DMS 273 treated with DMSO at 0.1 percent for 48 hours (cell line): ENCODE measurements at places on chromosomes 3 and 15.

- DNase-seq: no peak
These were observed 970.5 kb upstream of the NR2F2 start for GRCh38 chr15:95359966-95360365.

DNA sequence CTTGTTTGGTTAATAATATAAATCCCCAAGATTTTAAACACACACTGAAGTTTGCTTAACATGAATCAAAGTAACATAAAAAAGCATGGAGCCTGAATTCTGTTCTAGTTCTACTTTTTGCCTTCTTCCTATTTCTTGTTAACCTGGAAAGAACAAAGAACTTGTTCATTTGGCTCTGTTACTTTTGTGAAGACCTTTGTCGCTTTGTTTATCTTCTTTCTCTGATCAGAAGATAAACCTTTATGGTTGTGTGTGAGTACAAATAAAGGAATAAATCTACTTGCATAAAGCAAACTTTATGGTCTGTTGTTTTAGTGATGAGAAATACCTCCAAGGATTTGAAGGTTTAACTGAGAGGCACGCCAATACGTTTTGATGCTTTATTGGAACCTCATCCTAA lies 210.1 kb upstream of the SATB1 start:
- DNase-seq: no peak

GRCh38 chr3:37934631-37935289 lies 55.8 kb upstream of the VILL start:
- no peak for DNase-seq

DNA sequence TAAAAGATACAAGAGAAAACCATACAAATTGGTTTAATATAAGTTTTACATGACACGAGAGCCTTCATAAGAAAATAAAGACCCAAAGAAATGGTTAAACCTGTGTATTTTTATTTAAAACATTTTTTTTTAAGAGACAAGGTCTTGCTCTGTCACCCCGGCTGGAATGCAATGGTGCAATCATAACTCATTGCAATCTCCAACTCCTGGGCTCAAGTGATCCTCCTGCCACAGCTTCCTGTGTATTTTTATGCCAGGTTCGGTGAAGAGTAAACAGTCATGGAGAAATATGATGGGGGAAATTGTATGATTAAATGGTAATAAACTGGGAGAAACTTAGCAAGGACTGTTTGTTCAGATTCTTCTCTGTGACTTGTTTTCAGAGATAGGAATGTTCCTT lies 441.0 kb downstream of the TUSC7 start:
- DNase-seq: no peak

GRCh38 chr3:4060064-4060463 lies 243.1 kb upstream of the SETMAR start:
- no peak for DNase-seq

GRCh38 chr3:188559856-188560255 lies 405.9 kb downstream of the LPP start:
- DNase-seq: no peak

DNA sequence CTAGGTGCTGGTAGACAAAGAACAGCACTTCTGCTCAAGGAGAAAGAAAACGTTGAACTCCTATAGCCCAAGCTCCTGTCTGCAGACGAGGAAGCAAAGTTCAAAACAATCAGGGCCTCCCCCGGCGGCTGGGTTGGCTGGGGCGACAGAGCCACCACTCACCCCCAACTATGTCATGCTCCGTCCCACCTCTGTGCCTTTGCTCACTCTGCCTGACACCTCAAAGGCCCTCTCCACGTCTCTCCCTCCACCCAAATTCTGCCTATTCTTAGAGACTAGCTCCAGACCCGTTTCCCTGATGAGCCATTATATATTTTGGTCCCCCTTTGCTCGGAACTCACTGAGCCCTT lies 304.3 kb downstream of the TLE3 start:
- no peak for DNase-seq

DNA sequence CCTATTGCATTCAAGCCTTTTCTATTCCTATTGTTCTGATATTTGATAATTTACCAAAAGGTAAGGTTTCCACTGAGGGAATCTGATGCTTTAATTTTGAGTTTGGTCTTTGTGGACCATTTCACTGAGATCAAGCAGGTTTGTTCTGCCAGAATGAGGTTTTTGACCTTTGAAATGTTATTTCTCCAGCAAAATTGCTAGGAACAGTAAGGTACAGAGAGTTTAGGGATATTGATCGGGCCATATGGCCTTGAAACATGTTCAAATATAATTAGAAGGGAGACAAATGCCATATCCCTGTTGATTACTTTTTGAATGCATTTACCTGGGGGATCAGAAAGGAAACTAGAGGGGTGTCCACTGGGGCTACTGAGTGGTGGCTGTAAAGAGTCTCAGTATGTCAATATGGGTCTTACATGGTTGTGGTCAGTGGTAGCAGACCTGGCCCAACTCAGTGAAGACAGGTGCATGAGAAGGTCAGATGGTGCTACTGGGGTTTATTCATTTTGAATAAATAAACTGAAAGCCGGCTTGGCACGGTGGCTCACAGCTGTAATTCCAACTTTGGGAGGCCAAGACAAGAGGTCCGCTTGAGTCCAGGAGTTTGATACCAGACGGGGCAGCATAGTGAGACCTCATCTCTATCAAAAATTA lies 100.2 kb downstream of the SV2B start:
- DNase-seq: no peak
